ENCODE measurements at places on chromosomes 16 and 17.

- no peak for DNase-seq
Measured at GRCh38 chr17:17091276-17091675, 49.0 kb downstream of the MPRIP start.

GRCh38 chr16:78307824-78308528, 208.5 kb downstream of the WWOX start:
- no peak for DNase-seq

DNA sequence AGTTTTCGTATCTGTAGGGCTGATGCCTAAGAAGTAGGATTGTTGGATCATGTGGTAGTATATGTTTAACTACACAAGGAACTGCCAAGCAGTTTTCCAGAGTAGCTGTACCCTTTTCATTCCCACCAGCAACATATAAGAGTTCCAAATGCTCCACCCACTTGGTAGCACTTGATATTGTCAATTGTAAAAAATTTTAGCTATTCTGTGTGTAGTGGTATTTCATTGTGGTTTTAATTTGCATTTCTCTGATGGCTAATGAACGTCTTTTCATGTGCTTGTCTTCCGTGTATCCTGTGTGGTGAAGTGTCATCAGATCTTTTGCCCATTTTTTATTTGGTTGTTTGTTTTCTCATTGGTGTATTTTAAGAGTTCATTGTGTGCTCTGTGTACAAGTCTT, 69.7 kb downstream of the TANC2 start:
- DNase-seq = no peak

DNA sequence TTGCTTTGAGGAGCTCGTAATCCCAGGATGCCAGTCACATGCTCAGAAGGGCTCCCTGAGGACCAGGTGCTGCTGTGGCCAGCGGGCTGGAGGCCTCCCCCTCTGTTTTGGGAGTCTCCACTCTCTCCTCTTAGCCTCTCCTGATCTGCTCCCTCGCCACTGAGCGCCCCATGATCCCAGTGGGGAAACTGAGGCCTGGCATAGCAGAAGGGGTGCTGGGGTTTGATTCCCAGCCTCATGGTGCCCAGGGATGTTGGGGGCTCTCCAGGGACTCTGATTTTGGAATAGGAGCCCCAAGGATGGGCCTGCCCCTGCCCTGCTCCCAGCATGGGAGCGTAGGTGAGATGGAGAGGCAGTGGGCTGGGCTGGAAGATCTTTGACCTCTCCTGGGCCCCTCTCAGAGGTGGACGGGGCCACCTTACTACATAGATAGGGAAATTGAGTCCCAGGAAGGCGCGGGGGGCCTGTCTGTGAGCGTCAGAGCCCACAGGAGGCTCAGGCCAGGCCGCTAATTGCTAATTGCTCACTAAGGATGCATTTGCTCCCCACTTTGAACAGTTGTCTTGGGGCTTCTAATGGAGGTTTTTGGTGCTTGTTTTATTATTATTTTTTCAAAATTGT, 525 bp upstream of the ADCY7 start:
- DNase-seq = no peak

DNA sequence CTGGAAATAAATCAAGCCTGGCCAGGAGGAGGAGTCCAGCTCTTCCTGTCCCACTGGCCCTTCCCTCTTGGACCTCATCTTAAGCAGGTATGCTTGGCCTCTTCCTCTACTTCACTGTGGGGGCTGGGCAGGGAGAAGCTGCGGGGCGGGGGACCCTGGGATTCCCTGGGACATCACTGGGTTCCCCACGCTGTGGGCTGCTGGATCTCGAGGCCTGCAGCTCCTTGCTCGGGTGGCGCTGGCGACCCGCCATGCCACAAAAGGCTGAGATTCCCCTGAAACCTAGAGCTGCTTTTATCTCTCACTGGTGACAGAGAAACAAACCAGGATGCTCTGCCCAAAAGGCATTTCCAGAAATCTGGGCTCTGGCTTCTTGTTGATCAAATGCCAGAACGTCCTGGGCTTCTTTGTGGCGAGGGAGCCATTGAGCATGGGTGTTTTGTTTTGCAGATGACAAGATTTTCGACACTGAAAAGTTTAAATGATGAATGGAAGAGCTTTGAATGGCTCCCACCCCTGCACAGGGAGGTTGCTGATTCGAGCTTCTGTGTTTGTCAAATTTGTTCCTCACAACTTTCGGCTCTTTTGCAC, 8.6 kb upstream of the PGS1 start:
- DNase-seq = no peak

DNA sequence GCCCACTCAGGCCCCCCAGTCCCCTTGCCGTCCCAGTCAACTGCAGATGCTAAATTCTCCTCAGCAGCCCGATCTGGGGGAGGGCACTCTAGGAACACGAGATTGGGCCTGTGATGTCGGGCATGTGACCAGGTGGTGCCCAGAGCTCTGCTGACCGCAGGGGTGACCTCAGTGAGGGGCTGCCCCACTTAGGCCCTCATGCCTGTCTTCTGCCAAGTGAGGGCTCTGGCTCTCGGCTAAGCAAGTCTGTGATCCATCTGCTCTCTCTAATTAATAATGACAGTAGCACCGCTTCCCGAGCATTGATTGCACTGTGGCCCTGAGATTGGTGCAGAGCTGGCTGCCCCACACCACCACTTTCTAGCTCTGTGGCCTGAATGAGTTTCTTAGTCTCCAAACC, 138.8 kb downstream of the MRM1 start:
- no peak for DNase-seq

DNA sequence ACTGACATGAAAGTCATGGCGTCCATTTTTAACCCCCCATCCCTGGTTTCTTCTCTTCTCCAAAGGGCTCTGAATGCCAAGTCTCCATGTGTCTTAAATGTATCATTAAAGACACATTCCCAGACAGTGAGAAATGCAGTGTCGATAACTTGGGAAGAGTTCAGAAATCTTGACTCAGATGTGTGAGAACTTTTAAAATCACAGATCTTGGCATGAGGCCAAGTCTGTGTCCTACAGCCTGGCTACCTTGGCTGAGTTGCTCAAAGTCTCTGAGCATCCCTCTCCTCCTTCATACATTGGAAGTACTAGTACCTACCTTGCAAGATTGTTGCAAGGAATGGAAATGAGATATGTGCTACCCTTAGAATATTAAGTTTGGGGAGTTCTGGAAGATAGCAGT, 1046.5 kb upstream of the RBFOX1 start:
- no peak for DNase-seq

DNA sequence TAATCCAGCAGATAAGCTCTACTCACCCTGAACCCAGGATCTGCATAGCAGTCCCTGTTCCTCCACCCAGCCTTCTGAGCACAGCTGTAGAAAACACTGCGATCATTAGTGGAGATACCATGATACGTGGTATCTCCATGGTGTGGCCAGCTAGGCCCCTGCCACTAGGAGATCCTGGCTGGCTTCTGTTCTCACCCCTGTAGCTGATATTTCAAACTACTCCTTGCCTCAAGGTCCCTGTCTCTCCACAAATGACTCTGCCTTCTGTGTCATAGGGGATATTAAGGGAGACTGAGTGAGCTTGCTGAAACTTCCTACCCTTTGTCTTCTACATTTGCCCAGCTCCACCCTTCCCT, 44.3 kb downstream of the ERN1 start:
- no peak for DNase-seq

DNA sequence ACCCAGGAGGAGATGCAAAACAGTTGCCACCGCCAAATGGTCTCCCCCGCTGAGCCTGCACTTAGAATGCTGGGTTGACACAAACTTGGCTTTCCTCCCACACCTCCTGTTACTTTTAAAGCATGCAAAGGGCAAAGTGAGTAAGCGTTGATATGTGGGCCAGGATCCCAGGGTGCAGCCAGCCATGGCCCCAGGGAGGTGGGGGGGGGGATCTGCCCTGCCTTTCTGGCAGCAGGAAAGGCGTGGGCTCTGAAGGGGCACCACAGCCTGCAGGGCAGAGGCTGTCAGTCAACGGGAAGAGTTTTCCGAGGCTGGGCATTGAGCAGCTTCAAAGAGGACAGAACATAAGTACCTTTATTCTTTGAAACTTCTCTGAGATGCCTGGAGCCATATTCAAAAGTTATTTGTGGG, 142.3 kb downstream of the ABCC12 start:
- no peak for DNase-seq

Measured in CD4-positive, alpha-beta T cell treated with Interleukin-17A for 1 hour (primary cell).